Fibroblast of pulmonary artery (primary cell): ENCODE measurements at places on chromosomes 5 and 9.
A peak's percentile ranks its signal among the peaks of the same experiment; 100 is the strongest.

DNA sequence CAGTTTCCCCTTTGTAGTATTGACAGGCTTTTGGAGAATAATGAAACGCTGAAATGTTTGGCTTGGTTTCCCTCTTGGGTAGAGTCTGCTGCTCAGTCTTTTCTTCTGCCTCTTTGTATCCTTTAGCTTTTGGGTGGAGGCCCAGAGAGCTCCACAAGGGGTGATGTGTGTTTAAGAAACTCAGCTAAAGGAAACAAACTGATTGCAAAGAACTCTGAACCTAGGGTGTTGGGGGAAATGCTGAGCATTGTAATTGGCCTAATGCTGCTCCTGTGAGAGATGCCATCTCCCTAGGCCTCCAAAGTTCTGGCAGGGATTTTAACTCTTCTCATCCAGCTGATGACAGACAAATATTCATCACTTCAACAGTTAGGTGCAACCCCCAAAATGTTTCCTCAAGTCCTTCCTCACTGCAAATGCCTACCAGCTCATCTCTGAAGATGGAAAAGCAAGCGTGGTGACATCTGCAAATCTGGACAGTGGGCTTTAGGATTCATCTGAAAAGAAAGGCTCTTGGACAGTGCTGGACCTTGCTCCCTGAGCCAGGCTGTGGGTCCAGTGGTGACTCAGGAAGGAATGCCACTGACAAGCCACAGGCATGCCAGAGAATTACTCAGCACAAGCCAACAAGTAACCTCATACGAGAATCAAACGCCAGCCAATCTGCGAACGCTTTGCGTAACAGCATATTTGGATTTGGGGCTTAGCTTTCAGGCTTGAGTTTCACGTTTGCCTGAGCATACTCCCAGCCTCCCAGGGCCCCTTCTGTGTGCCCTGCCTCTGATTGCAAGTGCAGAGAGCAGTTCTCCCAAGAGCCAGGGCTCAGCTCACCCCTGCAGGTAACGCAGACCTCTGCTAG, 30.5 kb upstream of the ZSWIM6 start:
- DNase-seq = peak; percentile 99

DNA sequence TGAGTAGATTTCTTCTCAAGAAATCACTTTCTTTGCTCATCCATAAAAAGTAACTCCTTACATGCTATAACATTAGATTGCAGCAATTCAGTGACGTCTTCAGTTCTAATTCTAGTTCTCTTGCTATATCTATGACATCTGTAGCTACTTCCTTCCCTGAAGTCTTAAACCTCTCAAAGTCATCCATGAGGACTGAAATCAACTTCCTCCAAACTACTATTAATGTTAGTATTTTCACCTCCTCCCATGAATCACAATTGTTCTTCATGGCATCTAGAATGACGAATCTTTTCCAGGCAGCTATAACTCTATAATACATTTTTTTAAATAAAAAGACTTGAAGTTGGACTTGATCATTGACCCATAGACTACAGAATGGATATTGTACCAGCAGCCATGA, 46.2 kb upstream of the PRRC1 start:
- no peak for DNase-seq

- no peak for DNase-seq
Measured at GRCh38 chr5:118653872-118654271, 334.5 kb downstream of the DTWD2 start.

DNA sequence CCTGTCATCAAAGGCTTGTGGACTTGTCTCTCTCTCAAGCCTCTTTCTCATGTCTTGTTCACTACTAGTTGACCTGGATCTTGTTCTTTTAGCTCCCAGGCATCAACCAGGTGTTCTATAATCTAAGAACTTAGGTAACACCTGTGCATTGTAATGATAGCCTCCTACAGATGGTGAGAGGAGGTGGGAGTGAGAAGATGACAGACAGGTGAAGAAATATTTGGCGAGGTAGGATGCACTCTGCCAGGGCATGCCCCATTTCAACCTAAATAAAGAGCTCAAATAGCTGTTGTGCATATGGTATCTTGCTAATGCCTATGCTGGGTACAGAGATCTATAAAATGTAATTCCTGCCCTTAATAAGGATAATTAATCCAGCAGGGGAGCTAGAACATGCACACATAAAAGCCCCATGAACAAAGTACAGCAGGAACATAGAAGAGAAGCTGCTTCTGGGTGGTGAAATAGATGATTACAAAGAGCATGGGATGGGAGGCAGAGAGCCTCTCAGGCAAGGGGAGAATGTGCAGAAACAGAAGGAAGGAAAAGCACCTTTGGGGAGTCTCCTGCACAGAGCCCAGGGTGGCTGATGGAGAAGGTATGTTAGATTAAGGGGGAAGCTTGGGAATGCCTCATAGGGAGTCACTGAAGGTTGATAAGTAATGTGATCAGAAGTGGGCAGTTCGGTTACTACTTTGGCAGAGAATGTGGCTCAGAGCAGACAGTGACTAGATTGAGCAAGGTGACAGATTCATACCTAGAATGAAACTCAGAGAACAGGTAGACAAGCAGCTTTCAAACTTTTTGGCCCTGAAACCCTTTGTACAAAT, 28.0 kb upstream of the PLIN2 start:
- no peak for DNase-seq

DNA sequence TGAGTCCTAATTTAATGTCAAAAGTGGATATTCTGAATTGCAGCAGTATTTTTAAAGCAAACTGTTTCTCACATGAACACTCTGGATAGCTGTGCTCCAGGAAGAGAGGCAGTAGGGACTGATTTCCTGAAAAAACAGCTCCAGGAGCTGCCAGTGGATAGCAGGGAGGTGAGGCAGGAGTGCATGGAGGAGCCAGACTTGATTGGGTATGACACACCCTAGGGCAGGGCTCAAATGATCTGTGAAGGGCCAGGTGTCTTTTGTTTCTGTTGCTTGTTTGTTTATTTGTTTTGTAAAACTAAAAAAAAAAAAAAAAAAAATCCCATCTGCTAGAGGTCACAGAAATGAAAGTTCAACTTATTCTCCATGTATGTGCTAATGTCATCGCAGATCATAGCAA, 83.4 kb downstream of the ADRB2 start:
- no peak for DNase-seq
